Stimulated activated CD4-positive, alpha-beta T cell treated with anti-CD3 and anti-CD28 coated beads, TNF-alpha, amount 100 ng/mL, for 4 hours (primary cell): ENCODE measurements at places on chromosomes 3 and 15.

DNA sequence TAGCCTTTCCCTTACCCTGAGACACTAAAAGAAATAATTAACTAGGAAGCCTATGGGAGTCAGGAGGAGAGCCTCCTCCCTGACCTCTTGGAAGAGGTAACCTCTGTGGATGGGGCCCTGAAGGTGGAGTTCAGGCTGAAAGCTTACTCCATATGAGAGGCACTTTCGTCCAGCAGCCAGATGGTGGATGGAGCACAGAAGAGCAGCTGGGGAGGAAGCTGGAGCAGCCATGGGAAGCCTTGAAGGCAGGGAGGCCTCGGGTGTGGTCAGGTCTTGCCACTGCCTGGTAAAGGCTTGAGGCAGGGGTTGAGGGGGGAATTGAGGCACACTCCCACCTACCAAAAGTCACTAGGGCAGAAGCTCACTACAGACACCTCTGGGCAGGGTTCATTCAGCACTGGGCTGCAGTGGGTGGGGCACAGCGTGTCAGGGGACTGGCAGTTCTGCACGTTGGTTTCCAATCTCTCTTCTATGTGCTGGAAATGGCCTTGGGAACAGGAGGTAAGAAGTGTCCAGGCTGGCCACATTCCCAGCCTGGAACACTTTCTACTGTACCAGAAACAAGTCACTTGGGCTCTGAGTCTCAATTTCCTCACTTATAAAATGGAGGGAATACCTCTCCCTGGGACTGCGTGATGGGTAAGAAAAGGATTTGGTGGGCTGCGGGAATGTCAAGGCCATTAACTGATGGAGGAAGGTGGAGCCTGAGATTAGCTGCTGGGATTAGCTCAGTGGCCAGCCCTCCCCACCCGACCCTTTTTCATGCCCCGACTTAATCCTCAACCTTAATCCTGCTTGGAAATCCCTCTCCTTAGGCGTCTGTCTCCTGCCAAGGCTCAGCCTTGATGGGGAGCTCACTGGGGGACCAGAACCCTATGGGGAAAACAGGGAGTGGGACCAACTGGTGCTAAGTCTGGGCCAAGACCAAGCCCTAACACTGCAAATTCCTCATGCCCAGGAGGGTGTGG lies 5.4 kb downstream of the PCBP4 start:
- DNase-seq, result no peak

GRCh38 chr3:104323226-104323625 lies 1043.5 kb upstream of the ALCAM start:
- no peak for DNase-seq

DNA sequence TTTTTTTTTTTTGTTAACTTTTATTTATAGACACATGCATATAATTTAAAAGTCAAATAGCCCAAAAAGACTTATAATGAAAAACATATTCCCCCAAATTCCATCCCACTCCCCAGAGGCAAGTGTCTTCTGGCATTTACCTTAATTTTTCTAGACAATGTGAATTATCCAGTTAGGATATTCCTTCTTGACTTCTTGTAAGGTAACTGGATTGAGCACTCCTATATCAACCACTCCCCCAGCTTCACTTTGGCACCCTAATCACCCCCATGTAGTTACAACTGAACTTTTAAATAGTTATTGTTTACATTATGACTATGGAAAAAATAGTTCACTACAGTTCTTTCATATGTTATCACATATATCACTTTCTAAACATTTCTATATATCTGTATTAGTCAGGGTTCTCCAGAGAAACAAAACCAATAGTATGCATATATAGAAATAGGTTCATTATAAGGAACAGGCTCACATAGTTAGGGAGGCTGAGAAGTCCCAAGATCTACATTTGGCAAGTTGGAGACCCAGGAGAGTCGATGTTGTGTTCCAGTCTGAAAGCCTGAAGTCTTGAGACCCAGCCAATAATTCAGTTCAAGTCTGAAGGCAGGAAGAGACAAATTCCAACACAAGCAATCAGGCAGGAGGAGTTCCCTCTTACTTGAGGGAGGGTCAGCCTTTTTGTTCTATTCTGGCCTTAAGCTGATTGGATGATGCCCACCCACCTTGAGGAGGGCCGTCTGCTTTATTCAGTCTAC lies 175.8 kb downstream of the THSD4 start:
- no peak for DNase-seq

- DNase-seq, result no peak
Measured at GRCh38 chr15:69881302-69881670, 216.4 kb downstream of the TLE3 start.

DNA sequence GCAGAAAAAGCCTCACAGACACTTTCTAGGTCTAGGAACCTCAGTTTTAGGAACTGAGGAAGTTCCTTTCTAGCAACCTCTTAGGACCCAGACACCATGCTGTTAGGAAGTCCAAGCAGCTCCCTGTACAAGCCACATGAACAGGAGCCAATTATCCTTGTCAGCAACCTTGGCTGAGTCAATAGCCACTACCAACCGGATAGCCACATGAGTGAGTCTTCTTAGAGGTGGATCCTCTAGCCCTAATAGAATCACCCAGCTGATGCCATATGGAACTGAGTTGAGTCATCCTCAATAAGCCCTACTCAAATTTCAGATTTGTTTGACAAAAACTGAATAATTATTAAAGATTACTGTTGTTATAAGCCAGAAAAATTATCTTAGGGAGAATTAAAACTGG lies 256.2 kb downstream of the NLGN1 start:
- DNase-seq, result no peak

DNA sequence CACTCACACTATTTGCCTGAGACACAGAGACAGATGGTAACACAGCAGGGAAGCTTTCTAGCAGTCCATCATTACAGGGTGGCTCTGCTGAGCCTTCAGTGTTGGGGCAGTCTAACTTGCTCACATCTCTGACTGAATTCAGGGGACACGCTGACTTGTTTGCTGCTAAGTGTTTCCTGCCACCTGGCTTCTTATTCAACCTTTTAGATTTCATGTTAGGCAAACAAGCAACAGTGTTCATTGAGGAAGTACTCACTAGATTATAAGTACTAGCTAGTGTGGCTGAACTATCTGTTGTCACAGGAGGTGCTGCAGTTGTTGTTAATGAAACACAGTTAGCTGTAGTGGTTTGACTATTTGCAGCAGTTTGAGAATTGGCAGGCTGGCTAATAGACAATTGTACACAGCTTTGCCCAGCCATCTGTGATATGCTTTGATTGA lies 37.3 kb downstream of the USF3 start:
- DNase-seq, result no peak

GRCh38 chr3:183854318-183855035 lies 29.1 kb upstream of the MAP6D1 start:
- DNase-seq, result no peak

DNA sequence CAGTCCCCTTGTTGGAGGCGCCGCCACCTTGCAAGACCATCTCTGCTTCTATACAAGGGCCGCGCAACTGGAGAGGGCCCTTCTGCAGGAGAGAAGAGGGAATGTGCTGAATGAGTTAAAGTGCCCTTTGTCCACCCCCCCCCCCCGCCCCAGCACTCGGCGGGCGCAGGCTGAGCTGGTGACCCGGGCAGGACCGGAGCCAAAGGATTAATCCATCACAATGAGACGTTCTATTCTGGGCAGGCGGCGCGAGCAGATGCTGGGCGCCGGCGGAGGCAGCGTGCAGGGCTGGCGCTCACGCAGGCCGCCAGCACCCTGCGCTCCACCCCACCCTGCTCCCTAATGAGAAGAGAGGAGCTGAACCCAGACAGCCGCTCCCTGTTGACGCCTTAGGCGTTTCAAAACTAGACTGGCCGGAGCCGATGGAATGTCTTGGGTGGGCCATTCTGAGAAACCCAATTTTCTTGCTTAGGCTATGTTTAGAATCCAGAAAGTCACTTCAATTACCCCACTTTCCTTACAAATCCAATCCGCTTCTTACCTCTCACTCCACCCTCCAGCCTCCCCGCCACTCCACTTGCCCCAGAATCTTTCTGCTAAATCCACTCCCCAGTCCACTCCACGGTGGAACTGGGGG lies 32.9 kb downstream of the GJD2 start:
- DNase-seq, result no peak
